ENCODE measurements at places on chromosomes 3 and 15.

DNA sequence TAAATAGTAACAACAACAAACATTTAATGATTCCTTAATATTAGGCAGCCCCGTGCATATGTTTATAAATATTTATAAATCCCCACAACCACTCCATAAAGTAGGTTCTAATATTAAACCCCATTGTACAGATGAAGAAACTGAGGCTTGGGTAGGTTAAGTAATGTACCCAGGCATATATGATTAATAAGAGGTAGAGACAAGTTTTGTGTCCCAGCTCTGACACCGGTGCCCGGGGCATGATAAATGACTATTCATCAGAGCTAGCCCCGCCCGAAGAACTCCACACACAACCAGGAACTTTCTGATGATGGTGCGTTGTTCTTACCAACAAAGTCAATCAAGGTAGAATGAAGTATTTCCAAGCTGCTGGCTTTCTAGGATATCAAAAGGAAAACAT is 19.4 kb downstream of the CDCP1 start:
- no peak for DNase-seq

DNA sequence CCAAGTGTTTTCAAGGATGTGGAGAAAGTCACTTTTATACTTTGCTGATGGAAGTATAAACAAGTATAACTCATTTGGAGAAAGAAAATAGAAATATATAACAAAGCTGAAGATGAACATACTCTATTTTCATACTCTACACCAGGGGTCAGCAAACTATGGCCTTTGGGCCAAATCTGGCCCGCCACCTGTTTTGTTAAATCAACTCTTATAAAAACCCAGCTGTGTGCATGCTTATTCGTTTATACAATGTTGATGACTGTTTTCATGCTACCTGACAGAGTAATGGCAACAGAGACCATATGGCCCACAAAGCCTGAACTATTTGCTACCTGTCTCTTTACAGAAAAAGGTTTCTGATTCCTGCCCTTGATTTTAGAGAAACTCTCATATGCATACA is 124.0 kb downstream of the NR1D2 start:
- DNase-seq: no peak

DNA sequence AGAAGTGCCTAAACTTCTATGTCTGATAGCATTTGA is at the start of gene TP63:
Gene TP63, plus strand, starts transcription at position 17 of the 36 bp plus-strand sequence. CDS start 127 bp downstream, outside the sequence.
- no peak for DNase-seq

- DNase-seq: no peak
Observed at GRCh38 chr15:36186376-36186775, 393.1 kb upstream of the CDIN1 start.

- DNase-seq: no peak
Observed at GRCh38 chr15:91484141-91484540, 369.4 kb upstream of the SLCO3A1 start.

DNA sequence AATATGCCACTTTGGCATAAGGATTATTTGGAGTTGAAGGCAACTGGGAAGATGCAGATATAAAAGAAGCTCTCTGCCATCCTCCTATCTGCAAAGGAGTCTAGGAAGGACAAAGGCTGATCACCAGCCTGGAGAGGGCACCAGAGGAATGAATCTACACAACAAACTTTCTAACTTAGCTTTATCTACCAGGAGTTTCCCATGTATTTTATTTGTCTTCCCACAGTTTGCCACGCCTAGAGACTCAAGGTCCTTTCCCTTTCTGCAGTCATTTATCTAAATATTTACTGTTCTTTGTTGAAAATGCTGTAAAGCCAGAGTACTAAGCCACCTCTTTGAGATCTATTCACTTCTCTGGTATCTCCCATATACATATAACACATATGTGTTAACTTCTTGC is 32.2 kb downstream of the GPR176 start:
- DNase-seq: no peak

DNA sequence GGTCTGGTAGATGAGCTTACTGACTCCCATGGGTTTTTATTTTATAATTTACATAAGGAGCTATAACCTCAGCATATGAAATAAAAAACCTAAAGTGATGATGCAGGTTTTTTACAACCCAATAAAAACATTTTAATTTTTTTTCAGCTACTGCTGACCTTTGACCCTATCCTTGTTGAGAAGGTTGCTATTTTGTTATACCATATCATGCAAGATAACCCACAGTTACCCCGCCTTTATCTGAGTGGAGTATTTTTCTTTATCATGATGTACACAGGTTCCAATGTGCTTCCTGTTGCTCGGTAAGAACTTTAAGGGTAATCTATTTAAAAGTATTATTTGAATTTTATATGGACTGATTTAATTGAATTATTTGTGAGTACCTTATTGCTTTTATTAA is 70.8 kb downstream of the DNAJC13 start:
- no peak for DNase-seq

- DNase-seq: no peak
Observed at GRCh38 chr3:62454916-62455315, 81.6 kb upstream of the FEZF2 start.

DNA sequence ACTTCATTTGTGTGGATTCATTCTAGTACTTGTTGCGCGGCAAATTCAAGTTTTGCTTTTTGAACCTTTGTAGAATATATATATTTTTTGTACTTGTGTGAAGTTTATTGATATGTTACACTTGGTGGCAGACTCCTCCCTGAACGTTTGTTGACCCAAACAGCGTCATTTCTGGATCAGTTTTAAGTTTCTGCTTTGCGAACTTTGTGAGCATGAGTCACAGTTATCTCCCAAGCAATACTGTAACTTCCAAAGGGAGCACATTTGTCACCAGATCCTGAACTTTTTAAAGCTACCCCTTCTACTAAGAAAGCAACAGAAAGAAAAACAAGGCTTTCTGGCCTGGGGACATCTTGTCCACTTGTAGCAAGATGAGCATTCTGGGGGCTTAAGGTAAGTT is 74.8 kb upstream of the CACNA2D3 start:
- no peak for DNase-seq

GRCh38 chr15:66773129-66773873 is 71.3 kb downstream of the SMAD6 start:
- no peak for DNase-seq

DNA sequence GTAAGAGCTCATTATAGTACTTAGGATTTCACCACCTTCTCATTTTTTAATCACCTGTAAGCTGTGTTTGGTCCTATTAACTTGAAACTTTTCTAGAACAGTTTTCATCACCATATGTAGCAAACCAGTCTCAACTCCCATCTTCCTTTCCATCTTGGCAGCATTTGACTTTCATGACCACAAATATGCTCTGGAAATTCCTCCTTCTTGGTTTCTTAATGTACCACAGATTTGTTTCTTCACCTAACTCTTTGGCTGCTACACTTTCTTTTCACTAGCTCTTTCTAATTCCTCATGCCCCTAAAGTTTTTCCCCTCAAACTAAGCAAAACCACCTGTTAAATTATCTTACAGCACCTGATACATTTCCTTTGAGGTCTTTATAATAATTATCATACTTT is 13.2 kb upstream of the NMB start:
- DNase-seq: no peak

- DNase-seq: no peak
Observed at GRCh38 chr3:149969110-149969939, 1.4 kb downstream of the PFN2 start.

DNA sequence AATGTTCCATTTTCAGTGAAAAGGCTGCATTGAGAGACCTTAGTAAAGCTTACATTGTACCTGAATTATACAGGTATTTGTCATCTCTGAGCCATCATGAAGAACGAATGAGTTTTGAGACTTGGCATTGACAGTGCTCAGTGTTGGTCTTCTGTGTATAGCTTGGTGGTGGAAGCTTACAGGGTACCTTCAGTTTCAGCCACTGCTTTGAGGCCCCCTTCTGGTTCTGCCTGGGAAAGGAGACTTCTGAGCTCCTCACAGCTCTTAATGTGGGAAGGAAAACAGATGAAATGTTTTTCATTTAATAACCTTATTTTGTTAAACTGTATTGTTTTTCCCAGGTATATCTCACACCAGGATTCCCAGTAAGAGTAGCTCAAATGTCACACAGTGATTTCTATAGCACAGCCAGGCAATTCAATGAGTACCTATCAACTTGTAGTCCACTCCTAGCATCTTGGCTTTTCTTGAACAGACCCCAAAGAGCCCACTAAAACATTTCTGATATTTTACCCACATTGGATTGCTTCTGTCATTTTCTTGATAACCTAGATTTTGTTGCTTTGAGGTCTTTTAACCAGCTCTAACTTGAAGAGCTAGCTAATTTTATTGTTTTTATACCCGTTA is 5.6 kb downstream of the SERPINI1 start:
- peak; percentile 29 for DNase-seq
